CD14-positive monocyte (primary cell): ENCODE measurements at places on chromosomes 5 and 9.

- DNase-seq: peak; percentile 43
Measured at GRCh38 chr5:56763711-56764466, 51.5 kb upstream of the MAP3K1 start.

DNA sequence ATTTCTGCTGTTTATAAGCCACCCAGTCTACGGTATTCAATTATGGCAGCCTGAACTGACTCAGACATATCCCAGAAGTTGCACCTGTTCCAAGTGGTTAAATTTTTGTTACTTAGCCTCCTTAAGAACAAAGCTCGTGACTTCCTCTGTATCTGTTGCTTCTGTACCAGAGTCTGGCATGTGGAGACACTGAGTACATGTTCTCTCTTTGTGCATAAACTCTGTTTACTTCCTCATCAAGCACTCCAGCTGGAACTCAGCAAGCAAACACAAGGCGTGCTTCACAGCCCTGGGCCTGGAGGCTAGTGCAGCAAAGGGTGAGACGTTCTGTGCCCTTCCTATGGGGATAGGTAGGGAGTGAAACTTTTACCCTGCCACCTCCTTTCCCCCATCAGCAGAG is 19.0 kb downstream of the C9orf152 start:
- peak; percentile 36 for DNase-seq

- no peak for DNase-seq
Measured at GRCh38 chr5:88377705-88378656, 109.3 kb upstream of the TMEM161B start.

- no peak for DNase-seq
Measured at GRCh38 chr9:35798658-35799374, 7.4 kb downstream of the NPR2 start.

GRCh38 chr5:27414099-27414498 is 375.7 kb upstream of the CDH9 start:
- DNase-seq: no peak

- DNase-seq: no peak
Measured at GRCh38 chr9:87520172-87520683, 22.6 kb downstream of the DAPK1 start.

DNA sequence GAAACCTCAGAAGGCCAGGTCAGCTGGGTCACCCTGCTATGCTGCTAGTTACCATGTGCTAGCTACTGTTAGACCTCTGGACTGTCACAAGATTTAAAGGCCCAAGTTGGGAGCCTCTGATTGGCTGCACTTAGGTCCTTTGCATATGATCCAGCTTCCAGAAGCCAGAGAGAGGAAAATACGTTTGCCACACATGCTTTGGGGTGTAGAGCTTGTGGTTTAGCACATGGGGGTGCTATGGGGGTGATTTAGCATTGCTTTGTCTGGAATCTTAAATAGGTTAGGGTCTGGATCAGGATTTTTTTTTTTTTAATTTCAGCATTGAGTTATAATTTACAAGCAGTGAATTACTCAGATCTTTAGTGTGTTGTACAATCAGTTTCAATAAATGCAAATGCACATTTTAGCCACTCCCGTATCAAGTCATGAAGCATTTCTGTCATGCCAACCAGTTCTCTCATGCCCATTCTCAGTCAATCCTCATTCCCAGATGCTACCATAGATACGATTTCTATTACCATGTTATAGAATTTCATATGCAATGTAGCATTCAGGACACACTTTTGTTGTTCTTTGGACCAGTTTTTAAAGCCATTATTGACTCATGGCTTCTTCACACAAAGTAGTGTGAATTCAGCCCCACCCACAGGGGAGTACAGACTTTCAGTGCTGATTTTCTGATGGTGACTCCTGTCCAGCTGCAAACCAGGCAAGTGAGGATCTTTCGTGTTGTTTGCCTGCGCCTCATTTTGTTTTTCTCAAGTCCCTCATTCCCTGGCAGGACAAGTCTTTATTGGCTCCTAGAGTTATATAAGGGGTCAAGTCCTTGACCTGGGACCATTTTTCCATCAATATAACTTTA is 250.4 kb downstream of the LRRC70 start:
- DNase-seq: no peak

DNA sequence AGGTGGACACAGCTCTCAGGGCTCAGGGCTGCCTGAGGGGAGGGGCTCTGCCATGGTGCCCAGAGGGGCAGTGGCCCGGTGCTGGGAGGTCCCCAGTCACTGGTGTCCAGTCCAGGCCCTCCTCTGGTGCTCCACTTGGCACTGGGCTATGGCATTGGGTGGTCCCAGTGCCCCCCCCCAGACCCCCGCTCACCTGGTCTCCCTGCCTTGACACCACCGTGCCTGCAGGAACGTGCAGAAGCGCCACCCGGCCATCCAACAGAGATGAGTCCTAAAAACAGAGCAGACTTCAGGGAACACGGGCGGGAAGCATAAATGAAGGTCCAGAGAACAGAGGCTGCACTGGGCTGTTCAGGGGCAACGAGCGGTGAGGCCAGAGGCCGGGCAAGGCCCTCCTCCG is 42.3 kb upstream of the NSMF start:
- DNase-seq: no peak

GRCh38 chr5:109191153-109191558 is 218.6 kb downstream of the PJA2 start:
- DNase-seq: no peak
